ENCODE measurements at places on chromosomes 2 and 18.

DNA sequence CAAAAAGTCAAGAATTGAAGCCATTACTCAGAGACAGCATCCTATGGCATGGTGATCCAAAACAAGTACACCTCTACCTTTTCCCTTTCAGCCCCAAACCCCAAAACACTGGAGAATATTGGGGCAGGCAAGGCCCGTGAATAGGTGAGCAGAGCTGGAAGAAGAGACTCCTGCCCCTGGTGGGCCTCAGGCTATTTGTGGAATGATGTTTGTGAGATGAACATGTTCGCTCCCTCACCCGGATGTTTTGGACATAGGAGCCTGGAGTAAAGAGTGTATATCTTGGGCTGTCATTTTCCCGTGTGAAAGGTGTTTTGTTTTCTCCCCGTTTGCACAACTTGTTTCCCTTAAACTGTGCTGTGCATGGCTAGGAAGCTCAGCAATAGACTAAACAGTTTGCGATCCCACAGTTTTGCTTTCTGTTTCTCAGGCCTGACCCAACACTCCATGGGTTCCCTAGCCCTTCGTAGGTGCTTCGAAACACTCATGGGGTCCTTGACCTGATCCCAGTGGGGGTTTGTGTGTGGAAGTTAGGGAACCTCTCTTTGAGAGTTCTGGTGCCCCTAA, 136.5 kb upstream of the TNP1 start:
- DNase-seq = no peak

DNA sequence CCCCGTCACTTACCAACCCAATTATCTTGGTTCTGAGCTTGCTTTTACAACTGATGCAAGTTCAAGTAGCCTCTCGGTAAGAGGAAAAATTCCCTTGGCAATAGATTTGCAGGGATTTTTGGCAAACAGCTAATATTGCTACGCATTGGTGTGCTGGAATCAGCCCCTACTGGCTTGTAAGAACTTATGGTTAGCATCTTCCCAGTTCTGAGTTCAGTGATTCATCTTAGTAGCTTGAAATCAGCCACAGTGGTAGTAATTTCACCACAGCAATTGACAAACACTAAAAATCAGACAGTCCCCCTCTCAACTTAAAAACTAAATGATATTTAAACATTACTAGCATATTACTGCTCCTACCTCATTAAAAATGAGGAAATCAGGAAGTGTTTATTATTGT, 5.9 kb upstream of the RAX start:
- DNase-seq = no peak

- no peak for DNase-seq
Measured at GRCh38 chr2:39666491-39667101, 879 bp downstream of the TMEM178A start.

- no peak for DNase-seq
Measured at GRCh38 chr2:148696985-148697384, 52.4 kb downstream of the EPC2 start.

- DNase-seq = no peak
Measured at GRCh38 chr2:218832520-218832919, 917 bp upstream of the PRKAG3 start.

- DNase-seq = peak; percentile 67
Measured at GRCh38 chr2:119517433-119517832, 6.8 kb downstream of the SCTR start.

DNA sequence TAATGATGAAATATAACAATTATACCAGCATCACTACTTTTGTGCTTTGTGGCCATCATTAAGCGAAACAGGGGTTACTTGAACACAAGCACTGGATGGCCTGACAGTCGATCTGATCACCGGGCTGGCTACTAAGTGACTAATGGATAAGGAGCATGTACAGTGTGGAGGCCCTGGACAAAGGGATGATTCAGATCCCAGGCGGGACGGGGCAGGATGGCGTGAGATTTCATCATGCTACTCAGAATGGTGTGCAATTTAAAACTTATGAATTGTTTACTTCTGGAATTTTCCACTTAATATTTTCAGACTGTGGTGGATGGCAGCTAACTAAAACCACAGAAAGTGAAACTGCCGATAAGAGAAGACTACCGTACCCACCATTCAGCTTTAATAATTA, 7.0 kb upstream of the CLIP4 start:
- no peak for DNase-seq

GRCh38 chr2:158692372-158693103, 102.6 kb upstream of the DAPL1 start:
- DNase-seq = no peak

- no peak for DNase-seq
Measured at GRCh38 chr2:120622159-120622869, 113.4 kb upstream of the GLI2 start.

DNA sequence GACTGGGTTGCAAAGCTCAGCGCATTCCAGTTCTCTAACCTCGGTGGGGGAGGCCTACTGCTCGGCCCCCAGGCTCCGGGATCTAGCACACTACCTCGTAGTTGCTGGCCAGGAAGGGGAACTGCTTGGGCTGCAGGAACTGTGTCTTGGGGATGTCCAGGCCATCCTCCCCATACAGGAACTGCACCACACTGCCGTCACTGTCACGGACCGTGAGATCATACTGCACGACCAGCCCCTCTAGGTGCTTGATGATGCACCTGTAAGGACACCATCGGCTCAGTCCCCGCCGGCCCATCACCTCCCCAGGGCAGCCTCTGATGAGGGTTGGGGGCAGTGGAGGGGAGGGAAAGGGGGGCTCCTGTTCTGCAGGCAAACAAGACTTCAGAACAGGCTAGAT, 61.6 kb downstream of the POLR1A start:
- DNase-seq = no peak

GRCh38 chr18:12102136-12102842, 8.6 kb downstream of the ANKRD62 start:
- DNase-seq = no peak

GRCh38 chr2:62227386-62228075, 31.6 kb downstream of the B3GNT2 start:
- DNase-seq = no peak

- peak; percentile 10 for DNase-seq
Measured at GRCh38 chr2:31729442-31730092, 148.8 kb upstream of the SRD5A2 start.

GRCh38 chr18:63179422-63179821, 140.1 kb downstream of the BCL2 start:
- DNase-seq = no peak

DNA sequence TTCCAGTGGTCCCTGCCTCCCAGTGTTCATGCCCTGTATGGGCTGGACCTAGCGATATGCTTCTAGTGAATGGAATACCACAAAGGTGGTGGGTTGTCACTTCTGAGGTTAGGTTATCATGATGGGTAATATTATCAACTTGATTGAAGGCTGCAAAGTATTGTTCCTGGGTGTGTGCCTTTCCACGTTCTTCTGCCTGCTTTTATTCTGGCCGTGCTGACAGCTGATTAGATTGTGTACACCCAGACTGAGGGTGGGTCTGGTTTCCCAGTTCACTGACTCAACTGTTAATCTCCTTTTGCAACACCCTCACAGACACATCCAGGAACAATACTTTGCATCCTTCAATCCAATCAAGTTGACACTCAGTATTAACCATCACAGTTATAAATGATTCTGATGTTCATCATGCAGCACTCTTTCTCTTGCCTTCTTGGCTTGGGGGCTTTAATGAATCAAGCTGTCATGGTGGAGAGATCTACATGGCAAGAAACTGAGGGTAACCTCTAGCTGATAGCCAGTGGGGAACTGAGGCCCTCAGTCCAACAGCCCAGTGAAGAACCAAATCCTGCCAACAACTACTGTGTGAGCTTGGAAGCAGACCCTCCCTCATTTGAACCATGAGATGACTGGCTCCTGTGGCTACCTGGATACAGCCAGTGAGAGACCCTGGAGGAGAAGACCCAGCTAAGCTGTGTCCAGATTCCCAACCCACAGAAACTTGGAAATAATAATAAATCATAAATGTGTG, 63.0 kb upstream of the CELF4 start:
- no peak for DNase-seq

DNA sequence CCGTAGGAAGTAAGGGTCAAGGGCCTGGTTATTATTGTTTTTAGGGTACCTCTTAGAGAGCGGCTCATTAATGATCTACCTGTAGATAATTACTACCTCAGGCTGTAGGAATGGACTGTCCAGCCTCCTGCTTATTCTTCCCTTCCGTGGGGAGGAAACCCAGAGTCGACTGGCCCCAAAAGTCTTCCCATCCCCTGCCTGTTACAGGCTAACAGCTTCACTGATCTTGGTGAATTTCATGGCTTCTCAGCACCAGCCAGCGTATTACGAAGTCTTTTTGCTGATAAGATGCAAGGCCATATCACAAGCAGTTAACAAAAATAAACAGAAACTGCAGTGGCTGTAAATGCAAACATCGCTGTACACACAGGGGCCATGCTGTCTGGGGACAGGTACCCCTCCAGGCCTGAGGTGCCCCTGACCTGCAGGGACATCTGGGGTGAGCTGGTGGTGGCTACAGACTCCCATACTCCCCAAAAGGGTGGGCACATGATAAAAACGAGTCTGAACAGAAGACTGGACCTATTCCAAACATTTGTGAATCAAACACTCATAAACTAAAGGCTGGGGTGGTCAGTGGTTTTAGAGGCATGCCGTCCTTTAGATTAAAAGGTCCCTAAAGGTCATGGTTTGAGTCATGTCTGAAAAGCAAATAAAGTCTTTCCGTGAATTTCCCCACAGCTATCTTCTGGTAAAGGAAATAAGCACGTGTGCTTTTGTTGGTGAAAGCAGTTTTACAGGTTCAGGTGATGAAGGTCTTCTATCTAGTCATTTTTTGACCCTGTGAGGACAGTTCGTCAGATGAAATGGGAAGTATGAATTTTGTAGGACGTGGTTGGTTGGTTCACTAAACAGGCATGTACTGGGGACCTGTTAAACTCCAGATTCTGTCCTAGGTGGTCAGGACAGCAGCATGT, 36.7 kb downstream of the TTC39C start:
- DNase-seq = no peak

DNA sequence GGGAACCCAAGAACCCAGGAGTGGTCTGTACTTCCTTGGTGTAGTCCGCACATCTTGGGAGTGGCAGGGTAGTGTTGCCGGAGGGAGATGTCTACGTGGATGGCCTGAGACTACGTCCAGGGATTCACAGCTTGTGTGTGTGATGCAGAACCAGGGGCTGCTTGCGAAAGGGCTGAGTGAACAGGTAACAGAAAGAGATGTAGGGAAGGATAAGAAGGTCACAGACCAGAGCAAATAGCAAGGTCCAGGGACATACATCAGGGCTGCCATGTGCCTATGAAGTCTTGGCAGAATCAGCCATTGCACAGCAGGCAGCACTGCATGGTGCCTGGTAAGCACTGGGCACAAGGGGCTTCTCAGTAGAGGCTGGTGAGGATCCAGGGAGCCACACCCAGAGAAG, 68.7 kb downstream of the TSPYL6 start:
- DNase-seq = no peak

- DNase-seq = no peak
Measured at GRCh38 chr2:149894226-149894625, 306.7 kb upstream of the MMADHC start.

DNA sequence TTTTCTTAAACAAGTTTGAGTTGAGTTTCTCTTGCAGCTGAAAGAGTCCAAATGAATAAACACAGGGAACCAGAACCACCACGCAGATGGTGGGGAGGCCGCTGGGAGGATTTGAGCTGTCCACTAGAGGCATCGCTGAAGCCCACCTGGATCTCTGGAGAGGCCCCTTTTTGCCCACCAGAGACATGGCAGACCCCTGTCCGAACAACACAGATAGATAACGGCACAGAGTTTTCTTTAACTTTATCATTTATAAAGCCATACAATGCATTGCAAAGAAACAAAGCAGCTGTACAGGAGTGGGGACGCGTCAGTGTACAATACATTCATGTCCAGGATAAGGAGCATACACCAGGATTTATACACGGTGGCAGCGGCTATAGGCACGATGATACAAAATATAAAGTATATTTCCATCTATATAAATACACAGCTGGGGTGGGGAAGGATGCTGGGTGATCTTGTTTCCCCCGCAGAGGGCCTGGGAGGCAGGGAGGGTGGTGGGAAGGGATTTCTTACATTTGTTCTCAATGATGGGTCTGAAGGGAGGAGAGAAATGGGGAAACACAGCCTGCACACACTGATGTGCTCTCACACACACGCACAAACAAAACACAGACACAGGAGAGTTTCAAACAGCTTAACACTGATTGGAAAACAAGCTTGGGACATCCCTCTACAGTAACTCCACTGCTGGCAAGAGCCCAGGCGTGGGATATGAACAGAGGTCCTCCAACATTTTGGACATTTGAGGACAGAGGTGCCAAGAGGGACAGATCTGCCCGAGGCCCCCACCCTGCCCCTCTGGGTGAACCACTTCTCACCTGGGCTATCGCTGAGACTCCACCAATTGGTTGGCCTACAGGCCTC, 203.0 kb downstream of the TNS1 start:
- DNase-seq = no peak

DNA sequence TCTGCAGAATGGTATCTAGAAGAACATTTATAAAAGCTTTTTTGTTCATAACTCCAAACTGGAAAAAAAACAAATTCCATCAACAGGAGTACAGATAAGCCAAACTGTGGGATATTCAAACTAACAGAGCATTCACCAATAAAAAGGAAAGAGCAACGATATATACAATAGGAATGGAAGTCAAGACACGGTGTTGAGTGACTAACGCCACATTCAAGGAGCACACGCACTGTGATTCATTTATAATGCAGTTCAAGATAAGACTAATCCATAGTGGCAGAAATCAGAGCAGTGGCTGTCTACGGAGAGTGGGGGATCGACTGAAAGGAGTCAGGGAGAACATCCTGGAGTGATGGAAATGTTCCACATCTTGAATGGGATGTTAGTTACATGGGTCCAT, 70.7 kb downstream of the CABYR start:
- DNase-seq = no peak

- DNase-seq = peak; percentile 59
Measured at GRCh38 chr2:231795525-231796327, 9.5 kb downstream of the COPS7B start.

DNA sequence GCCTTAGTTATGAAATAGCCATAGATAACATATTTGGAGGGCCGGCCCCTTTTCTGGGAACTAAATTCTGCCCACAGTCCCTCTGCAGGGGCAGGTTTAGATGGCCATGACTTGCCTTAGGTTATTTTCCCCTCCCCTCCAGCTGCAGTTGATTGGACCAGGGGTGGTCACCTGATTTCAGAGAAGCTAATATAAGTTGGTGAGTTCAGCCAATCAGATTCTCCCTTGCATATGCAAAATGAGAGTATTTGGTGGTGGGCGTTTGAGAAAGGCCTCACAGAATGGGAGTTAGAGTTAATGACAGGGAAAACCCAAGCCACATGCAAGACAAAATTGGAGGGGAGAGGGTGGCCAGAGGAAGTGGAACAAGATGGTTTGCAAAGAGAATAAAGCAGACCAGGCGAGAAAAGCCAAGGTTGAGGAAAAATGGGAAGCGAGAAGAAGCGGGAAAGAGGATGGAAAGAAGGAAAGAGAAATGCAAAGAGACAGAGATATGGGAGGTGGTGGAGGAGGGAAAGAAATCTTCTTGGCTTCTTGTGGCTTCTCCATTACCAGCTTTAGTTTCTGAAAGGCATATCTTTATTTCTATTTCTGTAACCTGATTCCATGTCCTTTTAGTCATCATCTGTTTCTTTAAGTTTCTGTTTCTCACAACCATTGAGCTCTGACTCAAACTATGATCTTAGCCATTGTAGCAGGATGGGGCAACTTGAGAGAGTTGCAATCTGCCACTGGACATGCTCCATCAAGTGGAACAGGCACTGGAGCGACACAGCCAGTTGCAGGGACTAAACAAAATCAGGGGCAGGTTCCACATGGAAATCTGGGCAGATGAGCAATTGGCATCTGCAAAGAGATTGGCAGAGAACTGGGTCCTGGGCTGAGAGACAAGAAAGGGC, 108.1 kb upstream of the SIX3 start:
- DNase-seq = no peak

- no peak for DNase-seq
Measured at GRCh38 chr2:71070294-71071093, 2.0 kb downstream of the NAGK start.

Measured in HuH-7.5 (cell line).